ENCODE measurements at places on chromosomes 5 and 9.
A peak's percentile ranks its signal among the peaks of the same experiment; 100 is the strongest.

DNA sequence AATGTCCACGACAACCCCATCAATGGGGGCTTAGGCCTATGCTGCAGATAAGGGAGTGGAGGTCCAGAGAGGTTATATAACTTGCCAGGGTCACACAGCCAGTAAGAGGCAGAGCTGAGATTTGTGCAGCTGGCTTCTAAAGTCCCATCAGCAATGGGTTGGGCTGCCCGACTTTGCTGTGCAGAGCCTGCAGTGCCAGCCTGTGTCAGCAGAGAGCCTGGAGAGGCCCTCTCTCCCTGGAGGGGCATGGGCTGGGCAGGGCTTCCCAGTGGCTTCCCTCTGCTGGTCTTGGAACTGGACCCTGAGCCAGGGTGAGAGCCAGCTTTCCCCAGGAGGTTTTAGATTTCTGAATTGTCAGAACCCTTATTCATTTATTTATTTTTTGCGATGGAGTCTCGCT, 77.2 kb upstream of the RAPGEF1 start:
- DNase-seq = no peak

DNA sequence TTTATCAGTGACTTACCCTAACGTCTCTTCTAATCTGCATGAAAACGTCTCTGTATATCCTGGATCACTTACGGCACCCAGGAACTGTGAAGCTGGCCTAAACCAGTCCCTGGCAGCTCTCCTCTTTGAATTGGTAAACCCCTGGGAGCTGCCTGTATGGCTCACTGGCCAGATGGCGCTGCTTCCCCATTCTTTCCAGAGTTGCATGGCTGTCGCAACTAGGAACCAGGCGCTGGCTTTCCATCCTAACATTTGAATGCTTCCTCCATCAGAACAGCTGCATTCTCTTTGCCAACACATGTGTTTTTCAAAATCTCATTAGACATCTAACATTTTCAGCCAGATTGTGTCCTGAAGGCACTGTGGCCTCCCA, 8.0 kb upstream of the PCA3 start:
- DNase-seq = peak; percentile 11

DNA sequence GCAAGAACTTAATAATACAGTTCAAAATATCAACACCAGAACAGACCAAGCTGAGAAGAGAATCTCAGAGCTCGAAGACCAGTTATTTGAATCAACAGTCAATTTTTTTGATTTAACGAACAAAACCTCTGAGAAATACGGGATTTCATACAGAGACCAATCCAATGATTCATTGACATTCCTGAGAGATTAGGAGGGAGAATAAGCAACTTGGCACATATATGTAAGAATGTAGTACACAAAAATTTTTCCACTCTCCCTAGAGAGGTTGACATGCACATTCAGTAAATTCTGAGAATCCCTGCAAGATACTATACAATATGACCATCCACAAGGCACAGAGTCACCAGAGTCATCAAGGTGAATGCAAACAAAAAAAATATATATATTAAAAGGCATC, 1577.3 kb upstream of the C9orf72 start:
- DNase-seq = peak; percentile 8

- DNase-seq = no peak
Observed at GRCh38 chr5:83472508-83473345, 1.2 kb downstream of the VCAN start.

GRCh38 chr5:13212886-13213285, 731.6 kb downstream of the DNAH5 start:
- DNase-seq = no peak

- peak; percentile 35 for DNase-seq
Observed at GRCh38 chr5:177103523-177104253, 17.0 kb downstream of the FGFR4 start.

- DNase-seq = no peak
Observed at GRCh38 chr9:133979273-133979920, 12.7 kb downstream of the VAV2 start.

GRCh38 chr5:21171038-21171437, 1183.0 kb upstream of the CDH18 start:
- DNase-seq = no peak

- DNase-seq = no peak
Observed at GRCh38 chr9:119853126-119853525, 483.9 kb upstream of the BRINP1 start.

DNA sequence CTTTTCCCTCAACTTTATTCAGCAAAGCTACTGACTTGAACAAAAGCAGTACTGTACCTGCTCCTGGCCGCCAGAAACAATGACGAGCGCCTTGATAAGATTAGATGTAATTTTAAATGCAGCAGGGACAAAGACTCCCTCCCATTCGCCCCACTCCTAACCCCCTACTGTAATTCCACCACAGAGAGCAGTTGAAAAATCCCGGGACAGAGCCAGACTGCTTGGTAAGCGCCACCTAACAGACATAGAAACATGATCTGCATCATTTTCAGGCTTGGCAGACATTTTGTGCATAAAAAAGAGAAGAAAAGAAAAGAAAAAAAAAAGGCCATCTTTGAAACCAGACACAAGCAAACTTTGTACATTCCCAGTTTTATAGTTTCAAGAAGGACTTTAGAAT, 81.9 kb downstream of the ISL1 start:
- DNase-seq = no peak

- DNase-seq = no peak
Observed at GRCh38 chr5:167312225-167312624, 979.2 kb upstream of the WWC1 start.

- no peak for DNase-seq
Observed at GRCh38 chr5:75306746-75307145, 30.3 kb upstream of the HMGCR start.

DNA sequence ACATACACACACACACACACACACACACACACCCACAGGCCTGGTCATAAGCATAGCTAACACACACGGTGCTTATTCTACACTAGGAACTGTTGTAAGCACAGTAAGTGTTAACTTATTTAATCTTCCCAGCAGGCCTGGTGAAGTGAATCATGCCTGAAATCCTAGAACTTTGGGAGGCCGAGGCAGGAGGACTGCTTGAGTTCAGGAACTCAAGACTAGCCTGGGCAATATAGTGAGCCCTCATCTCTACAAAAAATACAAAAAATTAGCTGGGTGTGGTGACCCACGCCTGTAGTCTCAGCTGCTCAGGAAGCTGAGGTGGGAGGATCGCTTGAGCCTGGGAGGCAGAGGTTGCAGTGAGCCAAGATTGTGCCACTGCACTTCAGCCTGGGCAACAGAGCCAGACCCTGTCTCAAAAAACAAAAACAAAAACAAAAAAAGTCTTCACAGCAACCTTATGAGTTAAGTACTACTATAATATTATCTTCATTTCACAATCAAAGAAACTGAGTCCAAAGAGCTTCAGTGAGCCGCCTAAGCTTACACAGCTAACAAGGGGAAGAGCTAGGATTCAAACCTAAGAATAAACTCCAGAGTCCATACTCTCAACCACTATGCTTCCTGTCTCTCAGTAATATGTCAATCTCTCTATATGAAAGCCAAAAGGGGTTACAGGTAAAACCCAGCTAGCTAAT, 2.3 kb downstream of the MEGF9 start:
- no peak for DNase-seq

- peak; percentile 34 for DNase-seq
Observed at GRCh38 chr9:88303721-88304451, 84.4 kb upstream of the SPIN1 start.

DNA sequence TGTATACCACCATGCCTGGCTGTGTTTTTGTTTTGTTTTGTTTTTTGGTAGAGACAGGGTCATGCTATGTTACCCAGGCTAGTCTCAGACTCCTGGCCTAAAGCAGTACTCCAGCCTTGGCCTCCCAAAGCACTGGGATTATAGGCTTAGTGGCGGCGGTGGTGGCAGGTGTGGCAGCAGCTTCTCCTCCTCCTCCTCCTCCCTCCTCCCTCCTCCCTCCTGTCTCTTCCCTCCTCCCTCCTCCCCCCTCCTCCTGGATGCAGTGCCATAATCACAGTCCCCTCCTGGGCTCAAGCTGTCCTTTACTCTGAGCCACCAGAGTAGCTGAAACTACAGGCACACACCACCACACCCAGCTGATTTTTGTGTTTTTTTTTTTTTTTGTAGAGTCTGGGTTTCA, 71.2 kb downstream of the UHRF2 start:
- DNase-seq = no peak

- DNase-seq = no peak
Observed at GRCh38 chr5:150142185-150142958, 13.3 kb downstream of the PDGFRB start.

GRCh38 chr9:93949694-93950449, 5.3 kb downstream of the BARX1 start:
- peak; percentile 37 for DNase-seq

DNA sequence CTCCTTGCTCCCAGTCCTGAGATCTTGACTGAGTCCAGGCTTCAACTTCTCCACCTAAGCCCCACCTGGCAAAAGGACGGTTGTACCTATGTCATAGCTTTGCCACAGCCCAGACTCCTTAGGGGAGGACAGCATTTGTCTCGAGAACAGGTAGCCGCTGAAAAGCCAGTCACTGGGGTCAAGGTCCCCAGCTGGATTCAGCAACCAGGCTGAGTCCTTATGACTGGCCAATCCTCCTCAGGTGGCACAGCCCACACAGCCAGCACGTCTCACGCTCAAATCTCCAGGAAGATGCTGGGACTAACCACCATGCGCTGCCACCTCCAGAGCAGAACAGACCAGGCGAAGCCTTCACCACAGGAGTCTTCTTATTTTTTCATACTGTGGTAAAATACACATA, 27.9 kb upstream of the SMU1 start:
- no peak for DNase-seq

GRCh38 chr5:61342071-61342501, 10.0 kb downstream of the ZSWIM6 start:
- peak; percentile 91 for DNase-seq

- DNase-seq = no peak
Observed at GRCh38 chr5:38905516-38905915, 59.7 kb downstream of the OSMR start.

- DNase-seq = no peak
Observed at GRCh38 chr9:135880438-135880837, 26.9 kb downstream of the CAMSAP1 start.

DNA sequence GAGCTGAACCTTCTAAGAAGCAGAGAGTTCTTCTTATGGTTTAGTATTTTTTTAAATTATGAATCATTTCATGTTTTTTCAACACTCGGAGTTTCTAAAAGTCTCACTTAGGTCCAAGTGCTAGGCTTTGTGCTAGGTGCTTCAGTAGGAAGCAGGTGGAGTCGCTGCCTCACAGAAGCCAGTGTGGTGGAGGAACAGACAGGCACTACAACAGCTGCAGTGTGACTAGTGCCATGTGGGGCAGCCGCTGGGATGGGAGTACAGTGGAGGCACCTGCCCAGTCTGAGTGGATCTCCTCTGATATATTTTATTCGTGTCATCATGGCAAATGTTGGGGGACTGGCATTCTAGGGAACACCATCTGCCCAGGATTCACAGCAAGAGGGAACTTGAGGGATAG, 15.3 kb downstream of the PCDHGC5 start:
- DNase-seq = no peak

DNA sequence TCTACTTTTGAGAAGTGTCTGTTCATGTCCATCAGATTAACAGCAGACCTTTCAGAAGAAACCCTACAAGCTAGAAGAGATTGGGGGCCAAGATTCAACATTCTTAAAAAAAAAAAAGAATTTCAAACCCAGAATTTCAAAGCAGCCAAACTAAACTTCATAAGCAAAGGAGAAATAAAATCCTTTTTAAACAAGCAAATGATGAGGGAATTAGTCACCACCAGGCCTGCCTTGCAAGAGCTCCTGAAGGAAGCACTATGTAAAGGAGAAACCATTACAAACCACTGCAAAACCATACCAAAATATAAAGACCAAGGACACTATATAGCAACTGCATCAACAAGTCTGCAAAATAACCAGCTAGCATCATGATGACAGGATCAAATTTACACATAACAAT, 124.6 kb upstream of the PDE4D start:
- no peak for DNase-seq

- DNase-seq = no peak
Observed at GRCh38 chr5:172447646-172448365, 6.5 kb downstream of the SH3PXD2B start.

DNA sequence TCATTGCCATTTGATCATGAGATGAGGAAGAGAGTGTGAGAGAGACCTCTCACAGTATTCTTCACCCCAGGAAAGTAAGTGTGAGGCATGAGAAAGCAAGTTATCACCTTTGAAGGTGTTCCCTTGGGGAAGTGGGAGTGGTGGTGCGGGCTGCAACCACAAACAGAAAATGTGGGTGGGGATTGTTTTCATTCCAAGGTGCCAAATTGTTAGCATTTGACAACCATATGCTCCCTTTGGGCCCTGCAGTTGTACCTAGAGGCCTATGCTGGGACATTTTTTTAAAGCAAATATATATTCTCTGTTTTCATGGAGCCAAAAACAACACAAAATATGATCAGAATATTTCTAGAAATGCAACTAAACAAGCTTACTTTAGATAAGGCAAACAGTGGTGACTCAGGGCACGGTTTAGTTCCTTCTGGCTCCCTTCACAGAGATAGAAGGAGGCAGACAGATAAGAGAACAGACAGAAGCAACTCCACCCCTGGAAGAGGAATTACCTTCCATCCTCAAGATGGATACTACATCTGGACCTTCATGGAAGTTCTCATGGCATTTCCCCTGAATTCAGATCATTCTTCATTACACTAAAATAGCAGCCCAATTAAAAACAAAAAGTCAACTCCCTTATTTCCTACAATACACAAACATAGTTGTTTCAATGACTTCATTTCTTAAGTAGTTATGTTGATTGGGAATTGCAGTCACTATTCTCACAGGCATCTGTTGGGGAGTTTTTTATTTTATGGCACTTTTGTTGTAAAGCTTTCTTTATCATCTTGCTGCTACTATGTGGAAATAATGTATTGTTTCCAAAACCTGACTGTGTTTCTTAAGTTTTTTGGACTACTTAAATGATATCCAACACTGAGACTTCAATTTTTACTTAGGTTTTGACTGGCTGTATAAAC, 416.6 kb downstream of the PLK2 start:
- no peak for DNase-seq

GRCh38 chr9:20271723-20272122, 350.6 kb downstream of the MLLT3 start:
- no peak for DNase-seq

- DNase-seq = no peak
Observed at GRCh38 chr9:115442054-115442453, 324.1 kb upstream of the TNC start.

DNA sequence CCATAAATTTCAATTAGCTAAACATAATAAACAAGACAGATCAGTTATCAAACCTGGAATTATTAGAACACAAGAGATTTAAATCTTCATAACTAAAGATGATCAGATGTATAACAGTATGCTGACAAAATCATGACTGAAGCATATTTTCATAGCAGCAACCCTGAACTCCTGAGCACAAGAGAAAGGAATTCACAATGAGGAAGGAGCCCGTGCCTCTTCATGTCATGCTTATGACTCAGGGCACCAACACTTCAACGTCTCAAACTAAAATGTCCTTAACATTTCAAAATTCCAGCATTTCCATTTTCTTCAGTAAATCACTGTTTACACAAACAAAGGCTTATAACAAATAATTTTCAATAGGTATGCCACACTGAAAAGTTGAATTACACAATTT, 6.7 kb downstream of the AP3B1 start:
- DNase-seq = peak; percentile 38
